ENCODE measurements at places on chromosomes 7 and 10.

DNA sequence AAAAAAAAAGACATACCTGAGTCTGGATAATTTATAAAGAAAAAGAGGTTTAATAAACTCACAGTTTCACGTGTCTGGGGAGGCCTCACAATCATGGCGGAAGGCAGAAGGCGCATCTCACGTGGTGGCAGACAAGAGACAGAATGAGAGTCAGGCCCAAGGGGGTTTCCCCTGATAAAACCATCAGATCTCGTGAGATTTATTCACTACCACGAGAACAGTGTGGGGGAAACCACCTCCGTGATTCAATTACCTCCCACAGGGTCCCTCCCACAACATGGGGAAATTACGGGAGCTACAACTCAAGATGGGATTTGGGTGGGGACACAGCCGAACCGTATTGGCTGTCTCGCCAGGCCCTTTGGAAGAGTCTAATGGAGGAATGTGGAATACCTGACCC is 9.0 kb upstream of the MAFK start:
- no peak for DNase-seq

DNA sequence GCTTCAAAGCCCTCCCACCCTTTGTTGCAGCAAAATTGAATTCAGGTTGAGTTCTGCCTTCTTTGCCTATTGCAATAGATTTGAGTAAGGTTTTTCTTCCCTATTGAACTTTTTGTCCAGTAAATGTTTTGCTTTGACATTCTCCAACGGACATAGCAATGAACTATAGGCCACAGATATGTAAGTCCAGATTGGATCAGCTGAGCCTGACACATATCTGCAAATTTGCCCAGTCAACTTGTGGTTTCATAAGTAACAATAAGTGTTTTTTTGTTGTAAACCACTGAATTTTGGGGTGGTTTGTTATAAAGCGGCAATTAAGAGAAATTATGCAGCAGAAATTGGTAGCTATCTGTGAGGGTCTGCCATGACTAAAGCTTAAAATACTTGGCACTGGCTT is 332.1 kb upstream of the SORCS1 start:
- DNase-seq: no peak

GRCh38 chr10:86689146-86689545 is 20.8 kb downstream of the LDB3 start:
- no peak for DNase-seq

DNA sequence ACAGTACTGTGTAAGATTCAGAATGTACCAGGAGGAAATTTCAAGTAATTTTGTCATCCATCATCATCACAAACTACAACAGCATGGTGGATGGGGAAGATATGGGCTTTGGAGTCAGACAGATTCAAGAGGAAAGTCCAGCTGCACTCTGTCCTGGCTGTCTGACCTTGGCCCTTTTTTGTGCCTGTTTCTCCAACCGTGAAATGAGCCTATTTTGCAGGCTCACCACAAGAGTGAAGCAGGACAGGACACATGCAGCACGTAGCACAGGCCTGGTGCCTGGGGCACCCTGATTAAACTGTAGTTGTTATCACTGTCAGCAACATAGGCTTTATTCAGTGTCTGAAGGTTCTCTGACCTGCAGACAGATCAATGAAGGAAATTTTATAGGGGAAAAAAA is 37.6 kb downstream of the RHOBTB1 start:
- DNase-seq: no peak

GRCh38 chr7:1168422-1168821 is 8.4 kb upstream of the ZFAND2A start:
- no peak for DNase-seq

GRCh38 chr7:122791959-122792545 is 89.3 kb upstream of the RNF148 start:
- no peak for DNase-seq

GRCh38 chr7:66952343-66953043 is 31.5 kb downstream of the TMEM248 start:
- DNase-seq: no peak

DNA sequence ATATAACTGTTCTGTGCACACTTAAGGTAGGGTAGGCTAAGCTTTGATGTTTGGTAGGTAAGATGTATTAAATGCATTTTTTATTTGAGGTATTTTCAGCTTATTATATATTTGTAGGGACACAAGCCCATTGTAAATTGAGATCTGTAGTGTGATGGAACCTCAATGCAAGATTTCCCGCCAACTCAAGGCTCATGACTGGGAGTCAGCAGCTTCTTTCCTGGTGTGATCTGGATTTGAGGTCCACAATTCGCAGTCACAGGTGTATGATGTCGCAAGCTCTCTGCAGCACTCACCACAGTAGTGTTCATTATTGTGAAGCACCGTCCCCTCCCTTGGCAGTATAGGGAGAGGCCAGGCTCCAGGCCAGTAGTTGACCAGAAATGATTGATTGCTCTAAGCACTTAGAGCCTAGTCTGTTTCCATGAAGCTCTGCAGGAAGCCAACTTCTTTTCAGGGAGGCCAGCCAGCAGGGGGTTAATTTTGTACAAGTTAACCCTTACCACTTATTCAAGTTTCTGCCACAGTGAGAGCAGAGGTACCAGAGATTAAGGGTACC is 54.9 kb downstream of the SEM1 start:
- peak; percentile 75 for DNase-seq

DNA sequence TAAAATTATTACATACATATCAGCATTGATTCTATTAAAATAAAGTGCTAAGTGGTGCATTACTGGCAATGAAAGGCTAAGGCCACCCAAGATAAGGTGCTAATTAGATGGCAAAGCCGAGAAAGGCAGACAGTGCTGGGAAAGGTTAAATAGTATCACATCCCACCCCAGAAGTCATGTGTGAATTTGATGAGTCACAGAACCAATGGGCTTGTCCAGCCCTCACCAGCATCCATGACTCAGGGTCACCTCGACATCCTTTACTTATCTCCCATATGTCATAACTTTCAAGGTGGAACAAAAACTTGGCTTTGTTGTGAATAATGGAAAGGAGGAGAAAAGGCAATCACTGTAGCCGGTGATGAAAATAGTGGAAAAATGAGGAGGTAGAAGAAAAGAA is 459.1 kb downstream of the PLXNA4 start:
- DNase-seq: no peak

GRCh38 chr7:103795107-103795506 is 194.4 kb downstream of the RELN start:
- no peak for DNase-seq

DNA sequence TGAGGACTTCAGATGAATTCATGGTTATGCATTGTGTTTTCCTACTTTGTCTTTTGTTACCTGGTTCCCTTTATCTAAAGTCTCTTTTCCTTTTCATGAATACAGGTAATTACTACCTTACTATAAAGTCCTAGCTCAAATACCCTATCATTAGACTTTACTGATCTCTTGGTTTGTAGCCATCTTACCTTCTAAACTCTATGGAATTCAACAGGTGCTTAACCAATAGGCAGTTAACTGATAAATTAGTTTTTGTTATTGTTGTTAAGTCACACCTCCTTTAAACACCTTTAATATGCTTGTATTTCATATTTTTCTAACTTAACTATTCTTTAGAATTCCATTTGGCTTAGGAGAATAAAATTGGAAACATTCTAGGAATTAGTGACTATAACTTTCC is 30.7 kb downstream of the PLCE1 start:
- no peak for DNase-seq

GRCh38 chr10:90051474-90051873 is 350.1 kb downstream of the KIF20B start:
- DNase-seq: no peak

DNA sequence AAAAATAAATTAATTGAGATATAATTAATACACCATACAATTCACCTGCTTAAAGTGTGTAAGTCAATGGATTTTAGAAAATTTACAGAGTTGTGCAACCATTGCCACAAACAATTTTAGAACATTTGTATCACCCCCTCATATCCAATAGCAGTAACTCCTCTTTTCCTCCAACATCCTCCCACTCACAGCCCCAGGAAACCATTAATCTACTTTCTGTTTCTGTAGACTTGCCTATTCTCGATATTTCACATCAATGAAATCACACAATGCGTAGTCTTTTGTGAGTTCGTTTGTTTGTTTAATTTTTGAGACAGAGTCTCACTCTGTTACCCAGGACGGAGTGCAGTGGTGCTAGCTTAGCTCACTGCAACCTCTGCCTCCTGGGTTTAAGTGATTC is 13.7 kb upstream of the HERC4 start:
- no peak for DNase-seq

- DNase-seq: no peak
Measured at GRCh38 chr7:92025260-92025659, 84.6 kb downstream of the AKAP9 start.

DNA sequence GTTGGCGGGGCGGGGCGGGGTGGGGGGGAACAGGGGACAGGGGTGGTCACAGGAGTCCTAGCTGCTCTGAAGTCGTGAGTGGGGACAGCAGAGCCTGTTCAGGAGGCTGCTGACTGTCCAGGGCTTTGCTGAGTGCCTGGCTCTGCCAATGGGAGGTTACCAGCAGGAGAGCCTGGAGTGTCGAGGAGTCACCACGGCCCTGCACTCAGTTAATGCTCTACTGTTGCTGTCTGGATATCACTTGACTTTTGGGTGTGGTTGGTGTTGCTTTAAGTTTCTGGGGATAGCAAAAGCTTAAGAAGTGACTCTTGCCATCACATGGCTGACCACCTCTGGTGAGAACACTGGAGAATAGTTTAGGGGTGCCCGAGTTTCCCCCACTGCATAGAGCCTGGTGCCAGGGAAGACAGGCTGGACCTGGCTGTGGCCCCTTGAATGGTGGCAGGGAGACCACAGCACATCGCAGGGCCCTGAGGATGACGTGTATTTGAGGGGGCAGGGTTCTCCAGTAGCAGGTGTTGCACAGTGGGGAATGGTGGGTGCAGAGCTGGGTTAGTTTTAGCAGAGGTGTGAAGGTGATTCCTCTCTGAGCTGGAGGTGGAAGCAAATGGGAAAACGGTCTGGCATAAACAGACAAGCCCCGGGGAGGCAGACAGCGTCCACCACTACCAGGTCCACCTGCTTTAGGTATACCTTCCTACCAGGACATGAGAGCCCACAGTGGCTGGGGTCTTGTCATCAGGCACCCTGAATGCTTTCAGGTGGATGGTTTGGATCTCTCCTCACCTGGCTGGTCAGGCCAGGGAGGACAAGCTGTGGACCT is 54.2 kb upstream of the CAMK2B start:
- DNase-seq: no peak

- no peak for DNase-seq
Measured at GRCh38 chr10:48845512-48845911, 94.1 kb downstream of the LRRC18 start.

- DNase-seq: no peak
Measured at GRCh38 chr7:6234384-6234783, 38.0 kb downstream of the CYTH3 start.

- DNase-seq: no peak
Measured at GRCh38 chr7:157910446-157910845, 573.6 kb downstream of the DNAJB6 start.

DNA sequence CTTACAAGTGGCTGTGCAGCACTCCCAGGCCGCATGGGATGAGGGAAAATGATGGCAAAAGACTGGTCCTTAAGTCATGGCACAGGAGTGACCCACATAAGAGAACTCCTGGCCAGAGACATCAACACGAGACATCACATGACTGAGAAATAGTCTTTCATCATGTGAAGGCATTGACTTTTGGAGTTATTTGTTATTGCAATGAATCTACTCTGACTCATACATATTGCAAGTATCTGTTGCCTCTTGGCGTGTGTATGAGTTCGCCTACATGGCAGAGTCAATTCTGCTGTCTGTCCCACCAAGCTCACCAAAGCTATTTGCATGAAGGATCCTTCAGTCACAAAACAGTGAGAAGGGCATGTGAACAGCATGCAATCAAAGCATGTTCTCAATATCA is 59.7 kb upstream of the HABP2 start:
- DNase-seq: no peak

GRCh38 chr10:93165367-93165766 is 91.7 kb downstream of the CYP26A1 start:
- DNase-seq: no peak

GRCh38 chr10:77793831-77794230 is 132.7 kb downstream of the DLG5 start:
- no peak for DNase-seq

DNA sequence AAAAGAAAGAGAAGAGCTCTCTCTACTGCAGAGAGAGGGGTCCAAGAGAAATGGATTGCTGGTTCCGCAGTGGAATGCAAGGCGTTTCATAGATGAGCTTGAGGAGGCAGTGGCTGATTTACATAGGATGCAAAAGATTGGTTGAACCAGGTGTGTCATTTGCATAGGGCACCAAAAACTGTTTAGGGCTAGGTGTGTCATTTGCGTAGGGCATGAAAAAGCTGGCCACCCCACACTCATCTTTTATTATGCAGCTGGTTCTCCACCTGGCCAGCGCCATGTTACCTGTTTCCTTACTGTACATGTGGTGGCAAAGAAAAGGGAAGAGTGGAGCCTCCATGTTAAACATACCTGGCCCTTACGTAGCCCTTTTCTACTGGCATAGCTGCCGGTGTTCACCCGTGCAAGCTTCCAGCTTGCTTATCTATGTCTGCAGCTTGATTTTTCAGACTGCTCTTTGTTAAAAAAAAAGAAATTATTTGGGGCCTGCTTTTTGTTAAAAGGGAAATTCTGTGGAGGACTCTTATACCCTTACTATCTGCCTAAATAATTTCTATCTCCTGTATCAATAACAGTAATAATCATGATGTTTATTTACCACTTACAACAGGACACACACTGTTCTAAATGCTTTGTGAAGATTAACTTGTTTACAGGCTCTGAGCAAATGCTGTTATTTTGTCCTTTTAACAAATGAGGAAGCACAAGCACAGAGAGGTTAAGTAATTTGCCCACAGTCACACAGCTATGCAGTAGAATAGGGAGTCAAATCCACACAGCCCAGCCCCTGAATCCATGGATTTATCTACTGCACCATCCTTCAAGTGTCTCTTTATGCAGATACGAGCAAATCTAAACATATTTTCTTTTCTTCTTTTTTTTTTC is 33.3 kb downstream of the CASP7 start:
- DNase-seq: no peak

DNA sequence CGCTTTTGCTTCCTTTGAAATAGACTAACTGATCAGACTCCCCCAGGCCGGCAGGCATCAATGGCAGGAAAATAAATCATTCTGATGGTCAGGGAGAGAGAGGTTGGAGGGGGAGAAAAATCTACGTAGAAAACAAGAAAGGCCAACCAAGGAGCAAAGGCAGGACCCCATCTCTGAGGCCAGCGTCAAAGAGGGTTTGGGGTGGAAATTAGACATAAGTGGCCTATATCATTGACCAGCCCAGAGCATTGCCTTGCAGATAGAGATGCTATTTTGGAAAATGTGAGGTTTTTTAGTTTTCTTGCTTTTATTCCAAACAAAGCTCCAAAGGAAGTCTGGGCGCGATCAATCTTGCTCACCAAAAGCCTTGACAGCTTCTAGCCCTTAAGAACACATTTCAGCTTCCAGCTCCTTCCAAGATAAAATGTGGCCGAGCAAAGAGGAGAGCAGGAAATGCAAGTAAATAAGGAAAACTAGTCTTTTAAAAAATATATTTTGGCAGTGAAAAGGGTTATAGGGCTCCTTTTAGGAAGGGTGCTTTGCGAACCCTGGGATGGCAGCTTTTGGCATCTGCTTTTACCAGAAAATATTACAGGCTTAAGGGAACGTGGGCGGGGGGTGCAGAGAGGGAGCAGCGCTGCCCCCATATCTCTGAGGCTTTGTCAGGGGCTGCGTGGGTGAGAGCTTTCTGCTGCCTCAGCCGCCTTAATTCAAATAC is 2.0 kb upstream of the HOXA2 start:
- DNase-seq: no peak

GRCh38 chr7:19030281-19030680 is 87.2 kb downstream of the TWIST1 start:
- no peak for DNase-seq
